ENCODE measurements at places on chromosomes 3 and 15.

DNA sequence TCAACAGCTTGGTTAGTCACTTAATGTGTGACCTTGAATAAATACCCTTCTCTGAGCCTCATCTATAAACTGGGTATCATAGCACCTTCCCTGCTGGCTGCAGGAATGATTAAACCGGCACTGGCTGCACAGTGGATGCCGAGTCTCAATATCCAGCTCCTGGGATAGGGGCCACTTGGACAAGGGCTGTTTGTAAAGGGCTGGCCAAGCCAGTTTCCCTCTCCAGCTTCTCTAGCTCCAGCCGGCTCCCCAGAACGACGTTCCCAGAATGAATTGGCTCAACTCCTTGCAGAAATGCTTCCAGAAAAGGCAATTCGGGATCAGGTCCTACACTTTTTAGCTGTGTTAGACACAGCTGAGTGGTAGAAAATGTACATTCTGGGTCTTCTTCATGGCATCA is 58.8 kb downstream of the LSM3 start:
- DNase-seq, result no peak

GRCh38 chr3:176739159-176739558 is 458.1 kb downstream of the TBL1XR1 start:
- no peak for DNase-seq

DNA sequence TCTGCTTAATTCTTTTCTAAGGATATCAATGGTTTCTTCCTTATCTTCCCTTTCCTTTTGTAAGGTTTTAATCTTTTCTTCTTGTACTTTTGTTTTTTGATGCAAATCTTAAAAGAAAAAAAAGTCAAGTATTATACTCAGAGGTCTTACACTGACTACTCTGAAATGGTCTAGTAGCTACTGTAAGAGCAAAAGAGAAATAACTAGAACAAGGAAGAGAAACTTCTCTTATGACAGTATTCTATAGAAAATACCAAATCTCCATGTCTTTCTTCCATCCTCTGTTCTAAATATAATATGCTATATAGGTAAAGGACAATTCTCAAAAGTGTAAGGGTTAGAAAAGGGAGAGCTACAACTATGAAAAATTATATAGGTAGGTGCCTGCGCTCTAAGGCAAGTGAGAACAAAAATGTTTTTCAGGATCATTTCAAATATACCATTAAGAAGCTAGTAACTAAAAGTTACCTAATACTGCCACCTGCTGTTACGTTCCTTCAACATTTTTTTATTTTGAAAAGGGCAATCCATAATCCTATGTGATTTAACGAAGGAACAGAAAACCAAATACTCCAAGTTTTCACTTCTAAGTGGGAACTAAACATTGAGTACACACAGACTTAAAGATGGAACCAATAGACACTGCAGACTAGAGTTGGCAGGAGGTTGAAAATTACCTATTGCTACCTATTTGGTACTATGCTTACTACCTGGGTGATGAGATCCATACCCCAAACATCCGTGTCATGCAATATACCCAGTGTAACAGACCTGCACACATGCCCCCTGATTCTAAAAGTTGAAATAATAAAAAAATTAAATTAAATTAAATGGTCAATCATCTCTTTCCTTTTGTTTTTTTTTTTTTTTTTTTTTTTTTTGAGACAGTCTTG is 36.7 kb downstream of the CIP2A start:
- peak; percentile 57 for DNase-seq

DNA sequence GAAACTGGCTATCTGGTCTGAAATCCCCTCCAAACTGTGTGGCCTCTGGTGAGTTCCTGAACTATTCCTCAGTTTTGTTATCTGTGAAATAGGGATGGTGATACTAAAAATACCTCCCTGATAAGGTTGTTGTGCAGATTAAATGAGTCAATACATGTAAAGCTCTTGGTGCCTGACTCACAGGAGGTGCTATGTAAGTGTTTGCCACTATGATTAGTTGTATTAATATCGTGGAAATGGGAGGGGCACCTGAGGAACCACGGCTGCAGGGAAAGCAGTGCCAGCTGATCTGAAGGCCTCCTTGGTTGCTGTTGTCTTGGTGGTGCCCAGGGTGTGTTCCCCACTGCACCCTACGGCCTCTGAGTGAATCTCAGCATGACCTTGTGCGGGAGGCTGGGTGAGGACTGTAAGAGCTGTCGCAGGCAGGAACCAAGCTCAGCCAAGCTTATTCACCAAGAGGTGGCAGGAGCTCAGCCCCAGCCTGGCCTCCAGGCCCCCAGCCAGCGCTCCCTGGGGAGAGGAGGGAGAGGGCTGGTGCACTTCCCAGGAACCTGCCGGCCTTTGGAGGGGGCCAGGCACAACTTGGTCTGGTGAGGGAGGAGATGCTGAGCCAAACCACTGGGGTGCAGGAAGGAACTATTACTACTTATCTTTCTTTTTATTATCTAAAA is 44.8 kb upstream of the CCDC174 start:
- no peak for DNase-seq

DNA sequence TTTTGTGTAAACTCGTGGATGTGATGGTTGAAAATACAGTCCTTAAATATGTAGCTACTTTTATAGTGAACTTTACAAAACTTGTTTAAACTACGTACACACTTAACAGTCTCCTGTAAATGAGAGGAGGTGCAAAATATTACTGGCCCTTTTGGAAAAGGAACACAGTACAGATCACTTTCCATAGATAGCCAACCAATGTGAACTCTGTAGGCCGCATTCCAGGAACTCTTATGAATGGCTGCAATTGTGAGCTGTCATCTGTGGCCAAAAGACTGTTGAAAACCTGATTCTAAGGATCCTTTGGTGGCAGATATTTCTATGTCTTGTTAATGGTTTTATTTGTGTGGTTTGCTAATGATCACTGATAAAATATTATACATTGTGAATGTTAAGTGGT is 6.2 kb downstream of the TSC22D2 start:
- DNase-seq, result peak; percentile 12

DNA sequence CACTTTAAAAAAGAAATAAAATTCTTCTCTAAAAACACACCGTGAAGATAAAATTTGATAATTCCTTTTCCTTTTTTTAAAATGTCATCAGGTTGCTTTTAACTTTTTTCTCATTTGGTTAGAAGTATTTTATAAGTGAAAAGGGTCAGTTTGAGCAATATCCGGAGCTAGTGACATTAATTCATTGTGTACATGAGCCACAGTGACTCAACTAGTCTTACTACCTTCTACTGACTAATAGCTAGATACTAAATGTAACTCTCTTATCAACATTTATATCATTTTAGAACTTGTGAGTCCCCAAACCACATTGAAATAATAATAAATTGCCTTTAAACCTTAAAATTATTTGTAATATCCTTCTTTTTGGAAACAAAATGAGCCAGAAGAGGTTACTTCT is 101.2 kb upstream of the ZBTB20 start:
- no peak for DNase-seq

GRCh38 chr3:31349001-31349748 is 183.6 kb upstream of the STT3B start:
- no peak for DNase-seq

- DNase-seq, result no peak
These were observed 5.1 kb upstream of the MTHFS start for GRCh38 chr15:79901958-79902357.

GRCh38 chr3:138946663-138947494 is at the start of the genes FOXL2 and FOXL2NB:
TSS of gene FOXL2 (minus strand) at chr3:138947137. CDS start at chr3:138946722, 415 bp downstream.
TSS of gene FOXL2NB (plus strand) at chr3:138947217. CDS start at chr3:138947365, 148 bp downstream.
- DNase-seq, result no peak

- no peak for DNase-seq
These were observed 26.5 kb upstream of the XXYLT1 start for GRCh38 chr3:195297446-195297845.

GRCh38 chr3:34779092-34779491 is 860.2 kb upstream of the ARPP21 start:
- no peak for DNase-seq

DNA sequence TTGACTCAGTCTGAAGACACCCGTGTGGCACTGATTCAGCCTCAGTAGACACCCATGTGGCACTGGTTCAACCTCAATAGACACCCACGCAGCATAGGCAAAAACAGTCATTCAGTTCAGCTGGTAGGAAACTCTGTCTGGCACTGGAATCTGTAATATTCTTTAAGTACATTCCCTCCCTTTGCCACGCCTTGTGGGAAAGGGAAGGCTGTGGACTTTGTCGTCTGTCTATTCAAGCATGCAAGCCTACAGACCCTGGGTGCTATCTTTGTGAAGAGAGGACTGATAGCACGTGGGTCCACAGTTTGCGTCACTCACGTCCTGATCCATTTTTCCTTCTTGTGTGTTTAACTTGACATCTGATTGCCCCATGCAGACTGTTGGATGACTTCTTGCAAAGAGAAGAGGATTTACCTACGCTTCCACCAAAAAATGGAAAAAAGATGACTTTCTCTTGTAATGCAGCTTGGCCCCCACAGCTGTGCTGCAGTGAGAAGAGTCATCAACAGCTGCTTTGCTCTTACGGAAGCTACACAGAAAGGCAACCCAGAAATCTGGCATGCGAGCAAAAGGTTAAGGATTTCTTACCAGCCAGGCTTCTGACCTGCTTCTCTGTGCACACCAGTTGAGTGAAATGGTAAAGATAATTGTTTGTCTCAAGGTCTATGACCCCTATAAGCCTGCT is 278.1 kb downstream of the ULK4 start:
- no peak for DNase-seq

DNA sequence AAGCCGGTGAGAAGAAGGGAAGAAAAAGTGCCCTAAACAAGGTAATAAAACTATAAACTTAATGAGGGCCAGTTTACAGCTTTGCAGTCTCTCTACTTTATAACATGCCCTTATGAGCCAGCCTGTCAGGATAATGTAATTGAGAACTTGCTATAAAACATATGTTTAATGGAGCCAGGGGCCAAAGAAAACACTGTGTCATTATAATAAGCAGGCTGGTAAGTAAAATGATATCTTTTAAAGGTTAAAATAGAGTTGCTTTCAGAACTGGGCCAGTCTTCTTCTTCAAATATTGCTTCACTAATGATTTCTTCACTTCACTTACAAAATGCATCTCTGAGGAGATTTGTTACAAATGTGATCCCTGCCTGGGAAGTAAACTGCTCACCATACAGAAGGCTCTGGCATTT is 192.5 kb downstream of the SHOX2 start:
- DNase-seq, result peak; percentile 8

- no peak for DNase-seq
These were observed 66.5 kb downstream of the MRPL46 start for GRCh38 chr15:88400591-88401250.

- no peak for DNase-seq
These were observed 11.0 kb upstream of the PP2D1 start for GRCh38 chr3:20022954-20023622.

DNA sequence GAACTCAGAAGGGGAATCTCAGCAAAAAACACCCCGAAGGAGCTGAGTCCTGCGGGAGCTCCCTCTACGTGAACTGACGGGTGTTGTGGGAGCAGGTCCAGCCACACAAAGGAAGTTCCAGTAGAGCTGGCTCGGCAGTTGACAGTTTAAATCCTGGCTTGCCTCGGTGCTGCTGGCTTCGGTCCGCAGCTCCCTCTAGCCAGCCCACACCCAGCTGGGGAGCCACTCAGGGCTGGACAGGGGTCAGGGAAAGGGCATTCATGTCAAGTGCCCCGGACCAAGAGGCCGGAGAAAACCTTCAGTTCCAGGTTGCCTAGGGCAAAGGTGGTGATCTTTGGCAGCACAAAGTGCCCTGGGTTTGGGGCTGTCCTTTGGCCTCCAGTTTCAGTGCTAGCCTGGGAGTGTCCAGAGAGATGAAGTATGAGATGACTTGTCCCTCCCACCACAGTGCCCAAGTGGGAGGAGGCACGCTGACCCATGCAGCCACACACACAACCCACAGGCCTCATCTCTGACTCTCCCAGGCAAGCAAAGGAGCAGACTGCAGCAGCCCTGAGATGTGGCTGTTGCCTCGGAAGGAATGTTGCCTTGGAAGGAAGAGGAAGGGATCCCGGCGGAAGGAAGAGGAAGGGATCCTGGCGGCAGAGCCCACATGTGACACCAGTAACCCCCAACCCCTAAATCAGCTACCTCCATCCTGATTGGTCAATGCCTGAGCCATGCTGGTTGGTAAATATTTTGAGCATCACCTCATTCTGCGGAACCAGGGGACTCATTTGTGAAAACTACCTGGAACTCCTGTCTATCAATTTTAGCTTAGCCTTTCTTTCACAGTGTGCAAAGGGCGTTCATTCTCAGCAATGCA is 13.9 kb upstream of the ANPEP start:
- DNase-seq, result no peak

DNA sequence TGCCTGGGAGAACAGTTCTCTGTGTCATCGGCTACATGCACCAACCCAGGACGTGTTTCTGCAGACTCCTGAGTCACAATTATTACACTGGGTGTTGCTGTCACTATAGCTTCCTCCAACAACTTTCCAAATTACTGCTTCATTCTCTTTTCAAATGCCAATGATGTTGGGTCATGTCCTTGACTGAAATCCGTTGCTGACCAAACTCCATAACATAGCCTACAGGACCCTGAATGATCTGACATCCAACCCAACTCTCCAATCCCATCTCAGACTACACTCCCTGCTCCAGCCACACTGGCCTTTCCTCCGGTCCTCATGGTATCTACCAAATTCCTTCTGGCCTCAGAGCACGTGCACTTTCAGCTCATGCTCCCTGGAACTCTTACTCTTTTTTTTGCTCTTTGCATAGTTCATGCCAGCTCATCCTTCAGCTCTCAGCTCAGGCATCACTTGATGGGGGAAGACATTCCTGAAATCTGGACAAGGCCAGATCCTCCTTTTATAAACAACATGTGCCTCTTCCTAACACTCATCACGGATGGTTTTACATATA is 108.8 kb upstream of the PTPRG start:
- DNase-seq, result no peak

GRCh38 chr3:112900113-112900512 is 53.4 kb upstream of the CD200R1L start:
- no peak for DNase-seq

GRCh38 chr3:100936931-100937330 is 56.3 kb downstream of the ABI3BP start:
- DNase-seq, result no peak

DNA sequence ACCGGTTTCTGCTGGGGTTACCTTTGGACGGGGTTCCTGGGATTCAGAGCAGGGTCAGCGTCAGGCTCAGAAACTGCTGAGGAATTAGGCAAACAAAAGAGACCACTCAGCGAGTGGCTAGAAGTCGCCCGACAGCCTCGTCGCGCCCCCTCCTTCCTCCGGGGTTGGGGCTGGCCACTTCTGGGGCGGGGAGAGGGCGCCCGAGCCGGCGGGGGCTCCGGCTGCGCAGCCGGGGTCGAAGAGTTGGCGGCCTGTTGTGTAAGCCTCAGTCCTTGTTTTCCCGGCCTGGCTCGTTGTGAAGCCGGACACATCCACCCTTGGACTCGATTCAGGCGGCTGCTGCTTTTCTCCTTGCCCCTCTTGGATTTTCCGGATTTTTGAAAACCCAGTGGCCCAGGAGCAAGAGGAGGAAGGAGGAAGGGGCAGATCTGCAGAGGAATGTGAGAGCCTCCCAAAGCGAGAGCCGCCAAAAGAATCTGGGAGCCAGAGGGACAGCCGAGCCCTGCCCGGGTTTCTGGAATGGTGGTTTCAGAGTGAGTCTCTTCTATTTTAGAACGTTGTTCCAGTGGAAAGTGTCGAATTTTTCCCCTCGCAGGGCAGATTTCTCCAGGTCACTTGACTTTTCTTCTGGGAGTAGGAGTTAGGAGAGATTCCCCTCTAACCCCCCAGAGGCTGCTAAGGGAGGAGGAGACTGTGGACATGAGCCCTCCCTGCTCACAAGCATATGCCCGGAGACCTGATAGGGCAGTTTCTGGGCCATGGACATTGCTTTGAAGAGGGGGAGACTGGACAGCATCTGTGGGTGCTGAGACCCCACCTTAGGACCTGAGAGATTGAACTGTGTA is 666 bp downstream of the SNX33 start:
- DNase-seq, result no peak

All from NCI-H2081 (cell line).